Activated CD4-positive, CD25-positive, alpha-beta regulatory T cell (primary cell): ENCODE measurements at places on chromosomes 16 and 17.

GRCh38 chr17:77001487-77001886 is 133.3 kb downstream of the MGAT5B start:
- no peak for DNase-seq

- no peak for DNase-seq
Measured at GRCh38 chr17:74801896-74802295, 25.8 kb upstream of the NAT9 start.

DNA sequence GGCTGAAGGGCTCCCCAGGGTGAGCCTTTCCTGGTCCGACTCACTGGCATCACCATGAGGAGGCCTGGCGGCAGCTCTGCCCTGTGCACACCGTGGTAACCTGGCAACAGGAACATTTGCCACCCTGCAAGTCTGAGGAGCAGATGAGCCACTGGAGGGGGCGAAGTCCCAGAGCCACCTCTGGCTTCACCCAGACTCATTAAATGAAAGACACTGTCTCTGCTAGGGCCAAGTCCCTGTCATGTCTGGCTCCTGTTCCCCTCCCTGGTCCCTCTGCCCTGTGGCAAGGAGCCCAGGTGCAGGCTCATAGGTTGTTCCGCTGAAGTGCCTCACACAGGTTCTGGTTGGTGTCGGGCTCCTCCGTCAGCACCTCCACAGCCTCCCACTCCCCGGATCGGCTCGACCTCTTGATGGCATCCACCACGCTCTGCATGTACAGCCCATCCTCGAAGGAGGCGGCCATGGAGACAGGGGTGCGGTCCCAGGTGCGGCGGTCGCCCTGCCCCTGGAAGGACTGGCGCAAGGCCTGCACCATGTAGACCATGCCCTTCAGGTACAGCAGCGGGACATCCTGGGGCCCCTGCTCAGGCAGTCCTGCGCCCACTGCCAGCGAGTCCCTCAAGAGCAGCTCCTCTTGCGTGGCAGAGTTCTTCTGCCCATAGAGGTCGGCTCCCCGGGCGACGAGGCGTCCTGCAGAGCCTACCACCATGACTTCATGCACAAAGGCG is 8.4 kb downstream of the C16orf86 start:
- DNase-seq: no peak

DNA sequence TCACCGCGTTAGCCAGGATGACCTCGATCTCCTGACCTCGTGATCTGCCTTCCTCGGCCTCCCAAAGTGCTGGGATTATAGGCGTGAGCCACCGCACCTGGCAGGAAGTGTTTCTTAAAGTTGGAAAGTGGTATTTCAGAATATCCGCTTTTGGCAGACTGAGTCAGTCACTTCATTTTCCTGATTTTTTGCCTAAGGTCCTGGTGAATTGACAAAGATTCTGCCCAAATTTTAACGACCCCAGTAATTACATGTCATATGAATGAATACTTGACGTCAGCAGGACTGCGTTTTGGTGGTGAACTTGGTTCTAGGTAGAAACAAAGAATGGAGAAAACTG is 4.5 kb upstream of the BRCA1 start:
- no peak for DNase-seq

DNA sequence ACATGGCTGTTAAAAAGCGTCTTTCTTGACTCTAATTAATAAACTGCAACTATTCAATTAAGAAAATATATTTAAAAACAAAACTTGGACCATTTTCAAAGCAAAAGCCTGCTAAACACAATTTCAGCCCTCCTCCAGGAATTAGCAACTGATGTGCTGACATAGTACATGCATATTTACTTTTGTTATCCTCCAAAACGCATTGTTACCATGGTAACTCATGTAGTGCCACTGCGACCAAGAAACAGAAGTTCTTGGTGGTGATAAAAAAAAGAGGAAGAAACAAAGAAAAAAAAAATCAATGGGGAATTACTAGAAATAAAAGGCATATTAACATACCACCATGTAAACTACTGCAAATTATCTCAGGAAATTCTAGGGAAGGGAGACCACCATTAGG is 793.4 kb upstream of the CDH8 start:
- no peak for DNase-seq

- DNase-seq: no peak
Measured at GRCh38 chr17:10600571-10600970, 51.1 kb upstream of the MYH2 start.

DNA sequence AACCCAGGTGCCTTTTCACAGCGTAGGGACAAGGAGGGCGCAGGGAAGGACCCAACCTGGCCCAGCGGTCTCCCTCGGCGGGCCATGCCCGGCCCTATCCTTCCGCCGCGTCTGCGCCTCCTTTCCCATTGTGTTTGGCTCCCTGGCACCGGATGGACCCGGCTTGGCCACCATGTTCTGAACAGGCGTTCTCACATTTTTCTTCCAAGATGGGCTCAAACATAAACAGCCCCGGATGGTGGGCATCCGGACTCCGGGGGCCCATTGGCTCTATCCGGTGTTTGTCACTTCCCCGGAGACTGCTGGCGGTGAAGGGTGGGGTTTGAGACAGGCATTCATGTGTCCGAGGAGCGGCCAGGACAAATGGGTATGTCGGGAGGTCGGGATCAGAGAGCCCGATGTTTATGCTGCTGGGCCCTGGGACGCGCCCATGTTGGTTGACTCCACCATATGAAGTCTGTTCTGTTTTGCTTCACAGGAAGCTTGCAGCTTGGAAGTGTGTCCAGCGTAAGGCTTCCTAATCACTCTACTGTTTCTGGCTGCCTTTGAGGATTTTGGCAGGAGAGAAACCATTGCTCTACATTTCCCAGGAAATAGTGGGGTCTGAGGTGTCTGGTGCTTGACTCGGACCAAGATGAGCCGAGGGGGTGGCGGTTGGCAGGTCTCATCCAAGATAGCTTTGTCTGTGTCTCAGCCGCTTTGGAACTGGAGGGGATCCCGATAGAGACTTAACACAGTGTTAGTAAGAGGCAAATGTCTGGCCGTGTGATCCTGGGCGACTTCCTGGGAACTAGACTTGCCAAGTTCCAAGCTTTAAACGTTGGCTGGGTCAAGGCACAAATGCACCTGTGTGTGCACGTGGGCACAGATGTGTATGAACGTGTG is 188.3 kb downstream of the IRF8 start:
- DNase-seq: no peak

DNA sequence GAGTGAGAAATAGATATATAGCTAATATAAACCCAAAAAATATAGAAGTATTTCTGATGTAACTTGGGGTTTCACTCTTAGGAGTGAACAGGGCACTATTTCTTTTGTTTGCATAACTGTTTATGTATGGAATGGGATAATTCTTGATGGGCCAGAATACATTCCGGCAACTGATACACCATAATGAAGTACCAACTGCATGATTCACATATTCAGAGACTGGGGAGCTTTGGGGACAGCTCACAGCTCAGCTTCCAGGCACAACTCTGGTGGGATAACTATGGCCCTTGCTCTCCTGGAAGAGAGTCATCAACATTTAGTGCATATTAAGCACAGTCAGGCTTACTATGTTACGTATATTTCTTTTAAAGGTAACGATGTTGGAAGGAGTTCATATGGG is 42.1 kb upstream of the ADCY7 start:
- no peak for DNase-seq

DNA sequence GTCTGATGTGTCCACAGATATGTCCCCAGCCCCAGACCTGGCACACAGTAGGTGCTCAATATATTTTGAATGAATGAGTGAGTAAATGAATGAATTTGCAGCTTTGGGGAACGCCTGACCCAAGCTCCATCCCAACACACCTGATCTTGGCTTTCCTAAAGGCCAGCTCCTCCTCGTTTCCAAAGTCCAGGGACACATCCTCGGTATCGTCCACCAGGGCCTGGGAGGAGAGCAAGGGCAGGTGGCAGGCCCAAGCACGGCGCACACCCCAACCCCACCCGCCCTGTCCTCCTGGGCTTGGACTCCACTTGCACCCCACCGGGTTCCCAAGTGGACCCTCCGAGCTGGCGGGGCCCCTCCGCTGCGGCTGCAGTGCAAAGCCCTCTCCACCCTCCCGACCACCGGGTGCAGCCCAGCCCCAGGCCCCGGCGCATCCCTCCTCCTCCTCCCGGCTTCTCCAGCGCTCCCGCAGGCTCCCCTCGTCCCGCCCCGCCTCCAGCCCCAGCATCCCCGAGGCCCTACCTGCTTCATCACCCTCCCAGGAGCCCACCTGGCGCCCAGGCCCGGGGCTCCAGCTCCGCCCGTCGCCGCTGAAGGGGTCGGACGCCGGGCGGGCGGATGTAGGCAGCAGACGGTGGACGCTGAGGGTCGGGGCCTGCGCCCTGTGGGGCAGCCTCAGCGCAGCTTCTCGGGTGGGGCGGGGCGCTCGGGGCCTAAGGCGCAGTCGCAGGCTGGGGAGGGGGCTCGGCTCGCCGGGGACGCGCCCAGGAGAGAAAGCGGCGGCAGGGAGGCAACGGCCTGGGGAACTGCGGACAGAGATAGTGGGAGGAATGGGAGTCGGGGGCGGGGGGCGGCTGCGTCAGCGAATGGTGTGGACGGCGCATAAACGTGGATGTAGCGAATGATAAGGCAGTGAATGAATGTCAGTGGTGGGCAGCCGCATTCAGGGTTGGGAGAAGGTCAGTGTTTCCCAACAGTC is at the start of gene TVP23A:
TVP23A (minus strand) TSS at position 832 of the 979 bp plus-strand sequence; CDS start at position 531, 301 bp downstream.
- no peak for DNase-seq

GRCh38 chr16:52471650-52472370 is 75.1 kb downstream of the TOX3 start:
- no peak for DNase-seq

DNA sequence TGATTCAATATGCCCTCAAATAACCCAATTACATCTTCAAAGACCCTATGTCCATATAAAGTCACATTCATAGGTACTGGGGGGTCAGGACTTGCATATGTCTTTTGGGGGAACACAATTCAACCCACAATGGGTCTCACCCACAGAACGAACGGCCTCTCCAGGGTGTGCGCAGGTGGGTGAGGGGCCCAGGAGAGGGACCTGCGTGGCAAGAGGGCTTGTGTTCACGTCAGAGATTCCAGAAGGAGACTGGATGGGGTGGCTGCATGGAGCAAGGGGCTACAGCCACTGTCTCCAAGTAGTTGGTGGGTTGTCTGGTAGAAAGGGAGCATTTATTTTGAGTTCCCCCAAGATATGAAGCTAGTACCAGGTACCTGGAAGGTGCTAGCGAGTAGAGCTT is 212.2 kb downstream of the SEC14L1 start:
- DNase-seq: no peak

GRCh38 chr17:42409523-42410318 is 13.3 kb downstream of the CAVIN1 start:
- DNase-seq: no peak

GRCh38 chr16:53429221-53429943 is 4.9 kb upstream of the RBL2 start:
- DNase-seq: no peak

- DNase-seq: no peak
Measured at GRCh38 chr17:57834146-57834741, 15.6 kb downstream of the MRPS23 start.

GRCh38 chr17:1506649-1507267 is 9.7 kb downstream of the INPP5K start:
- DNase-seq: no peak

DNA sequence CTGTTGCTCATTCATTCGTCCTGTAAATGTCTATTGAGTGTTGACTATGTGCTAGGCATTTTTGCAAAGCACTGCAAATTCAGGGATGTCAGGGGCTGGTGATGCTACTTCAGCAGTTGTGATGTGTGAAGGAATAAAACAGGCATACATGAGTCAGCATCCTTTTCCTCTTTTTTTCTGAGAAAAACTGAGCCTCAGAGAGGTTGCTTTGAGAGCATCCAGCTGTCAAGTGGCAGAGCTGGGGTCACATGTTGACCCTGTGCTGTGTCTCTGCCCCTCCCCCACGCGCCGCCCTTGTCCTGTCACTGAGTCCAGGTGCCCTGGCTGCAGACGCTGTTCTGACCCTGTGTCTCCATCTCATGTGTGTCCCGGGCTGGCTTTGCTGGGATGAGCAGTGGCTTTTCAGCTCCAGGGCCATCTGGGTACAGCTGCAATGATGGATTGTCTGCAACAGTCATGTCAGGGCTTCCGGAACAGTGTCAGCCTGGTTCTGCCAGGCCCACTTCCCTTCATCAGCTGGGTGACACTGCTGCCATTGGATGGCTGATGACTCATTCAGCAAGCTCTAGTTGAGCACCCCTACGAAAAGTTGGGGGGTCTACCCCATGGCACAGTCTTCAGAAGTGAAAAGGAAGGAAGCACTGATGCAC is 14.9 kb downstream of the SEC14L5 start:
- DNase-seq: no peak

GRCh38 chr16:85735225-85735635 is 15.7 kb downstream of the C16orf74 start:
- peak; percentile 43 for DNase-seq

DNA sequence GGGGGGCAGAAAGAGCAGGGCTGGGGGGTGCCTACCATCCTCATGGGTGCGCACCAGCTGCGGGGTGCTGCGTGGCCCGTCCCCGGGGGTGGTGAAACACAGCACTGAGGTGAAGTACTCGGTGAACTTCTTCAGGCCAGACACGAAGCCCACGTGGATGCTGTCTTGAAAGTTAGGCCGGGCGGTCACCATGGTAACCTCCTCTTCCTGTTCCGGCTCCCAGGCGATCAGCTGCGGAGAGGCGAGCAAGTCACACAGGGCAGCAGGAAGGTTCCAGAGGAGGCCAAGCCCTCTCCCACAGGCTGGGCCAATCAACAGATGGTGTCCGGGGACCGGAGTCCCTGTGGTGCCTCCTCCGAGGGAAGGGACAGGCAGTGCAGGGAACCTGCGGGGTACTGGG is 90.1 kb upstream of the CDC42EP4 start:
- no peak for DNase-seq

- no peak for DNase-seq
Measured at GRCh38 chr17:82936768-82937171, 96.9 kb upstream of the ZNF750 start.

DNA sequence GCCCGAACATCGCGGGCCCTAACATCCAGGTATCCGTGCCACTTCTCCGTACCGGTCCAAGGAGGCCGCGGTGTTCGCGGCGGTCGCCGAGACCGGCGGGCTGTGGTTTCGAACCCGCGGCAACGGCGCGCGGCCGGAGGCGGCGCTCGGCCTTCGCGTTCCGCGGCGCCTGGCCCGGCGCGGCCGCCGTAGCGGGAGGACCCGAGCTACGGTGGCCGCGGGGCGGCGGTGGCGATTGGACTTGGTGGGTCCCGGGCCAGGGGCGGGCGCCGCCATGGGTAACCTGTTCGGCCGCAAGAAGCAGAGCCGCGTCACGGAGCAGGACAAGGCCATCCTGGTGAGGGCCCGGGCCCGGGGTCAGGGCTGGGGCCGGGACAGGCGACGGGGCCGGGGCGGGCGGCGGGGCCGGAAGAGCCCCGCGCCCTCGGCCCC is at the start of gene CHMP6:
CHMP6 (plus strand) TSS at position 197 of the 432 bp plus-strand sequence; CDS start at position 275, 78 bp downstream.
- peak; percentile 56 for DNase-seq

GRCh38 chr16:46727184-46727583 is 21.0 kb downstream of the MYLK3 start:
- DNase-seq: no peak

DNA sequence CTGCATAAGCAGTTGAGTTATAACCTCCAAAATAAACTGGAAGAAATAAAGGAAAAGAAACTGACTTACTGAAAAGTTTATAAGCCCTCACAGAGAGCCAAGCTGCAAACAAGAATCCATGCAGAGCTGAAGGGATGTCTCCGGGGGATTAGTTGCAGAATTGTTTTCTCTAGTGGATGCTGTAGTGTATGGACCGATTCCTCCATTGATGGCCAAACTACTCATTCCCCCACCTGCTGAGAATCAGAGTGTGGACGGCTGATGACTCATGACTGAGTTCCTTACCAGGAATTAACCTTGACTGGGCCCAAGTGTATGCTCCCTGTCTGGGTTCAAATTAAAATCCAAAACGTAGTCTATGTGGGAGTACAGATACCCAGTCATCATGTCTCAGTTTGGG is 93.9 kb upstream of the CDH8 start:
- no peak for DNase-seq
